ENCODE measurements at places on chromosomes 5 and 9.

- no peak for DNase-seq
These were observed 17.2 kb downstream of the FRMD3 start for GRCh38 chr9:83521011-83521410.

DNA sequence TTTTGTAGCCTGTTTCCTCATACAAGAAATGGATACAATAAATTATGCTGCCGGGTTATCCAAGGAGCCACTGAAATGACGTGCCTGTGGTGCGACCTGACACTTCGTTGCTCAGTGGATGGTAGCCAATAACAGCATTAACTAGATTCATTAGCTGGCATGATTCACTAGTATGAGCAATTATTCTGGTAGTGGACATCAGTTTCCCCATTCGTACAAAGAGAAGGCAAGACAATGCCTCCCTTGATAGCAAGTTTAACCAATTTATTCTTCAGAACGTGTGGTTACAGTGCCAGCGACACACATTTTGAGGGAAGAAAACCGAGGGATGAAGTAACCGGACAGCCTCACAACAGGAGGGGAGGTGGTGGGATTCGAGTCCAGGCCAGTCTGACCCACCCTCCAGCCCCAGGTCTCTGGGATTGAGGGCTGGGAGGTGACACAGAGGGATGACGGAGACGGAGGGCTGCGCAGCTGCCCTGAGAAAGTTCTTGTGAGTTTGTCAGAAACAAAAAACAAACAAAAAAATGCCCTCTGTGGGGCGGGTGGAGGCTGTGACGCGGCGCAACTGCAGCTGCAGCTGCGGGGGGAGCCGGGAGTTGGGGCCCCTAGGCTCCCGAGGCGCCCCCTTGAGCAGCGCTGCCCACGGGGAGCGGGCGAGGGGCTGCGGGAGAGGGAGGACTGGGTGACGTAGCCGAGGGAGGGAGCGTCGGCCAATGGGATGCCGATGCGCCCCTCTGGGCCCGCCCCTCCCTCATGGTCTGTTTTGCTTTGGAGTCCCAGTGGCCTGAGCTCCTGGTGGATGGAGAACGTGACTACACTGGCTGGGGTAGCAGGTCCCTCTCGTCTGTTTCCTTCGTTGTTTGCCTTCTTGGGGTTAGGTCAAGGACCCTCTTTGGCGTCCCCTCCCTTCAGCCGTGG is 10.9 kb downstream of the LHX2 start:
- no peak for DNase-seq

DNA sequence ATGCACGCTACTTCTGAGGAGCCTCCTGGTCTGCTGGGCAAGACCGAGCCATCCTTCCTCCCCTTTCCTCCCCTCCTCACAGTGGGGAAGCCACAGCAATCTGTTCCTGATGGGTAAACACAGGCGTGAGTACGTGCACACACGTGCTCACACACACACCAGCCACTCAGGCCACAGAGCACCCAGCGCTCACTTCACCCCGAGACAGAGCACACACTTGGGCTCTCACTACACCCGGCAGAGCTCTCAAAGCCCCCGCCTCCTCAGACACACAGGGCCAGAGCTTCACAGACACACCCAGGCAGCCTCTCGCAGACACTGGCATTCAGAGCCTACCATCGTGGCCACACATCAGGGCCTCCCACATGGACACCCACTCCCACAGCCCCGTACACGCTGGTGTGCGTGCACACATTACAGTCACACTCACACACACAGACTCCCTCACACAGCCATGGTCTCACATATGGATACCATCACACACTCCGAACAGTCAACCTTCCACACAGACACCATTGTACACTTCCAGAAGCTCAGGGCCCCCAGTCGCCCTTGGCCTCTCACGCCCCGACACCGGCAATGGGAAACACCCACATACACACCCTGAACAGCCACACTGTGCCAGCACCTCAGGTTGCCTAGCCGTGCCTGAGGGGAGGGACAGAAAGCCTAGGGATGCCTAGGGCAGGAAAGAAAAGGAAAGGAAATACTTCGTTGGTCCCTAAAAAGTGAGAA is 13.5 kb downstream of the CNTFR start:
- DNase-seq: no peak

DNA sequence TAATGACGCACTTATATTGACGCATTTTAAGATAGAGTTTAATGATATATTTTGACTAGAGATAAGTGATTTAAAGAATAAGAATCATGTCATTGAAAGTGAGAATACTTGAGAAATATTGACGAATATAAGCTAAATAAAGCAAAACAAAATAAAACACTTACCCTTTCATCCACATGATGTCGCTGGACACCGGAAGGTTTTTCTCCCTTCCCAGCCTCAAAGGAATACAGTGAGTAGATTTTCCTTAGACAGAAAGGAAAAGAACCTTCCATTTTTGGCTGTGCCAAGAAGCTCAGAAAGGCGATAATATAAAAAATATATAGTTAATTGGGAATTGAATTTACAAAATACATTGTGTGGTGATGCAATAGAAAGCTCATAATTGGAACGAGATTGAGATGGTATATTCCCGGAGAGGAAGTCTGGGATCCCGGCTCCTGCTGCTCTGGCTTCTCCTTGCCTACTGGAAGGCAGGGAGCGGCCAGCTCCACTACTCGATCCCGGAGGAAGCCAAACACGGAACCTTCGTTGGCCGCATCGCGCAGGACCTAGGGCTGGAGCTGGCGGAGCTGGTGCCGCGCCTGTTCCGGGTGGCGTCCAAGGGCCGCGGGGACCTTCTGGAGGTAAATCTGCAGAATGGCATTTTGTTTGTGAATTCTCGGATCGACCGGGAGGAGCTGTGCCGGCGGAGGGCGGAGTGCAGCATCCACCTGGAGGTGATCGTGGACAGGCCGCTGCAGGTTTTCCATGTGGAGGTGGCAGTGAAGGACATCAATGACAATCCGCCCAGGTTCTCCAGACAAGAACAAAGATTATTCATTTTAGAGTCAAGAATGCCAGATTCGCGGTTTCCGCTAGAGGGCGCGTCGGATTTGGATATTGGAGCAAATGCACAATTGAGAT is at the start of gene PCDHA5:
PCDHA5 (plus strand) TSS at position 239 of the 906 bp plus-strand sequence.
- DNase-seq: peak; percentile 68

GRCh38 chr5:151570058-151570457 is 21.1 kb downstream of the FAT2 start:
- no peak for DNase-seq

DNA sequence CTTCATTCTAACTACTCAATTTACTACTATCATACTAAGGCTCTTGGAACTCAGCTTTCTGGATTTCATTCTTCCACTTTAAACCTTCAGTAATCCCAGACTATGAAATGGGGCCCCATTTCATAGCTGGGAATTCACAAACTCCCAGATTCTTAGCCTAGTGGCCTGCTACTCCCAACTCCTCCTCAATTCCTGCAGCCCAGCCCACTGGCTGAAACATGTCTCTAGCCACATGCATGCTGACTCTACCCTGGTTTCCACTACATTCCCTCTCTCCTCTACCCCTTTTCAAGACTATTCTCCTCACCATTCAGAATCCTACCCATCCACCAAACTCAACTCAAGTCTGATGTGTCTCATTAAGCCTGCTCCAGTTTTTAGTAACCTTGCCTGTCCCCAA is 370.6 kb downstream of the BNC2 start:
- no peak for DNase-seq

DNA sequence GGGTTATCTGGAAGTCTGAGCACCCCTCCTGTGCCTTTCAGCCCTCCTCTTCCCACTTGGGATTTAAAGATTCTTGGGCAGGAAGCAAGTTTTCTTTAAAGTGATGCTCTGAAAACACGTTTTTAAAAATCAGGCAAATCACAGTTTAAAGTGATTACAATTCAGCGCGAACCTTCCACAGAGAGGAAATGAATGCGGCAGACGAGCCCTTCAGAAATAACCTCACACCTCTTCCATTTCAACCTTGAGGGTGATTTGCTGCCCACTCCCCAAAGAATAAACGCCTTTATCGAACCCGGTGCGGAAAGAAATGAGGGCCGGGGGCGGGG is 2.3 kb upstream of the EFNA5 start:
- peak; percentile 29 for DNase-seq

DNA sequence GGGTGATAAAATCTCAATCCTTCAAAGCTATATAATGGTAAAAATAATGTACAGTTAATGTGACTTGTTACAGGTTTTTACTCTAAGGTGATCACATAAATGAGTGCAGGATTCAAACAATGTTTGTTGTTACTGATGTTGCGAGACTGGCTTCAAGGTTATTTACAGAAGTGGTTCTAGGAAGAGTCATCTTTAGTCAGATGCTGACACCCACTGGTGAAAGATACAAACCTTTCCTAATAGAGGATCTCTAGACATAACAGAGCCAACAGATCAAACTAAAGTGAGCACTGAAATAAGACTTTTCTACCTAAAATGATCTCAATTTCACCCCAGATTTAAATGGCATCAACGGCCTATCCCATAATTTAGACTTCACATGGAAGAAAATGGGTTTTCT is 20.2 kb downstream of the ARSB start:
- DNase-seq: no peak

- no peak for DNase-seq
These were observed 33.0 kb upstream of the CCDC112 start for GRCh38 chr5:115329475-115329874.

DNA sequence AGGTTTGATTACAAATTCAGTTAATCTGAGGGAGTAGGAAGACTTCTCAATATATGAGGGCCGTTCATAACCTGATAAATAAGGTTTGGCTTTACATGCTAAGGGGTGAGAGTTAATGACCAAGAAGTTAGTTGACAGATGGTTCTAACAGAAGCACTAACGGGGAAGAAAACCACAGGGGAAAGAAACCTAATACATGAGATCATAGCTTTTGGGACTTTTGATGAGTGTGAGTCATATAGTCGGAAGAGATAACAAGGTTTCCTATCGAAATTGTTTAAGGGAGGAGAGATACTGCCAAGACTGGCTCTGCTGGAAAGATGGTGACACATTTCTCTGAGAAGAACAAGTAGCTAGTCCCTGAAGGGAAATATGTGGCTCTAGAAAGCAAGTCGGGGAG is 140.1 kb downstream of the COX7C start:
- DNase-seq: no peak

DNA sequence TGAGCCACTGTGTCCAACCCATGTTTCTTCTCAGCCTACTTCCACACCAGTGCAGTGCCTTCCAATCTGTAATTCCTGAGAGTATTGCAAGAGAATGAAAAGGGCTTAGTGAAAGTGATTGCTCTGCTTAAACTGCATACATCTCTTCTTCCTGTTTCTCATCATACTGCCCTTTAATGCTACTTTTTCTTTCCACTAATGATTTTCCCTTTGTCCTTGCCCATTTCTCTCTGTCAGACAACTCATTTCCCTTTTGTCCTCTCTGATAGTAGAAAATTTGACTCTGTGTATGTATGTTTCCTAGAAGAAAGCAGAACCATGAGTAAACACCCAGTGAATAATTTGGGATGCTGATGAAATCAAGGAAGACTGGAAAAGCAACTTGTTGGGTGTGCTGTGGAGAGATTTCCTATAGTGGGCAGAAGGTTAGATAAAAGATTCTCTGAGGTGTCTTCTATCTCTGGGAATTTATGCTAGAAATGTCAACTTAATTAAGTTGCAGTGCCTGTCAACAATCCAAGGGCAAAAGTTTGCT is 102.2 kb upstream of the CHD1 start:
- no peak for DNase-seq

DNA sequence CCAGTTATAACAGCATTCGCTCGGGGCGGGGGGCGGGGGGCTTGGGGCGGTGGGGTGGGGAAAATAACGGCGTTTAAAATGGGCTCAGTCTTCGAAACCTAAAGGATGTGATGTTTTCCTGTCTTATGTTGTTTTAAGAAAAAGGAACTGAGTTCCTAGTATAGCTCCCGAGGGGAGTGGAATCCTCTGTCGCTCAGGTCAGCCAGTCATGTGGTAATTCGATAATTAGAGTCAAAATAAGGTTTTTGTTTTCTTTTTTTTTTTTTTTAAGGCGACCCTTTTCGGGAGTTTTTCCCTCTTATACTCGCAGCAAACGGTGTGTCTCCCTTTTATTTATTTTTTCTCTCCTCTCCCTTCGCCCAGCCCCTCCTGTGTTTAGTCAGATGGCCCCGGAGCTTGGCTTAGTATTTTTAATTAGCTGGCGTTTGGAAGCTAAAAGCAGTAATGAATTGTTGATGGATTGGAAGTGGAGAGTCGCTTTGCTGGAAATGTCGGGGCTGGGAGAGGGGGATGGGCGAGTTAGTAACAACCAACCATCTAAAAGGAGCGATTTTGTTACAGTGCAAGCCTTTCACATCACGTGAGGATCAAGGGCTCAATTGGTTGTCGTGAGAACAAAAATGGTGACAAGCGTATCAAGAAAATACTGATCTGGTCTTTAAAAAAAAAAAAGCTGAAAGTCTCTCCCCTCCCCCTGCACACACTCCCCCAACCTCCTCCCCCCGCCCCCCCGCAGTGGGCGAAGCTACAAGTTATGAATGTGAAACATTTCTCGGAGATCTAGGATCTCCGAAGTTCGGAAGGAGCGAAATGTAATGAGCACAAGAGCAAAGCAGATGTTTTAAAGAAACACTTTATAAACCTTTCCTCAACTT is 714 bp upstream of the ZNF608 start:
- no peak for DNase-seq

GRCh38 chr9:125637241-125637640 is 69.8 kb downstream of the MAPKAP1 start:
- DNase-seq: no peak

- DNase-seq: no peak
These were observed 218.6 kb downstream of the ESM1 start for GRCh38 chr5:54766748-54767147.

- no peak for DNase-seq
These were observed 8.1 kb upstream of the RAD23B start for GRCh38 chr9:107274953-107275422.

DNA sequence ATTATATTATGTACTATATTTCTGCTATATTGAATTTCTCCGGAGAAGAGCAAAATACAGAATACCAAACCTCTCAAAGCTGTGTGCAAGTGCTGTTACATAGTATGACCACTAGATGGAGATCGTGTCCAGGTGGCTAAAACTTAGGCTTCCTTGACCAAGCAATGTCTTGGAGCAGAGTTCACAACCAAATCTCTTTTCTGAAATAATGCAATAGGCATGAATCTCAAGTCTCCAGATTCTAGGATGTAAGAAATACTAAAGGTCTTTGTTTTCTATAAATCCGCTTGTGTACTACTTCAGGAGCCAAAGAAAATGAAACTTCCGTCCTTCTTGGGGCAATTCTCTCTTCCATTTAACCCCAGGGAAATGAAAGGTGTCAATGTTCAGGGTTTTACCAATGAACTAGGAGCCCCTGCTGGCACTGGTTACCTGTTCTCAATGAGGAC is 181.5 kb upstream of the RAI14 start:
- DNase-seq: no peak

- no peak for DNase-seq
These were observed at the start of gene IRX2 for GRCh38 chr5:2751592-2752021. TSS of gene IRX2 (minus strand) at chr5:2751677. CDS start at chr5:2751413, 264 bp downstream.

DNA sequence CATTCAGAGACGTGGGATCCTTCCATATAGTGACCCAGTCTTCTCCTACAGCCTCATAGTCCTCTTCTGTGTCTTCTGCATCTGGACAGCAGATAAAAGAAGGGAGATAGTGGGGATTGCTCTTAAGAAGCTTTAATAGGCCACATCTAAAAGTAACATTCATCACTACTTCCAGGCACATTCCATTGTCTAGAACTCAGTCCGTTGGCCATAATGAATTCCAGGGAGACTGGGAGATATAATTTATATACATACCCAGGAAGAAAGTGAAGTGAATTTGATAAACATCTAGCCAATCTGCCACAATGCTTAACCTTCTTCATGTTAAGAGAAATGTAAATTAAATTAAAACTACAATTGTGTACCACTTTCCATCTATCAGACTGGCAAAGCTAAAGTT is 22.5 kb upstream of the GLIPR2 start:
- DNase-seq: no peak

Data from stimulated activated CD8-positive, alpha-beta memory T cell treated with anti-CD3 and anti-CD28 coated beads, Interleukin-4, amount 100 ng/mL, for 48 hours (primary cell).